Head of caudate nucleus (tissue), 42 donors: ENCODE measurements at places on chromosomes 5 and 9.
A peak's percentile ranks its signal among the peaks of the same experiment; 100 is the strongest.

- DNase-seq = no peak
Observed at GRCh38 chr5:66144834-66145390, 812 bp downstream of the SREK1 start.

DNA sequence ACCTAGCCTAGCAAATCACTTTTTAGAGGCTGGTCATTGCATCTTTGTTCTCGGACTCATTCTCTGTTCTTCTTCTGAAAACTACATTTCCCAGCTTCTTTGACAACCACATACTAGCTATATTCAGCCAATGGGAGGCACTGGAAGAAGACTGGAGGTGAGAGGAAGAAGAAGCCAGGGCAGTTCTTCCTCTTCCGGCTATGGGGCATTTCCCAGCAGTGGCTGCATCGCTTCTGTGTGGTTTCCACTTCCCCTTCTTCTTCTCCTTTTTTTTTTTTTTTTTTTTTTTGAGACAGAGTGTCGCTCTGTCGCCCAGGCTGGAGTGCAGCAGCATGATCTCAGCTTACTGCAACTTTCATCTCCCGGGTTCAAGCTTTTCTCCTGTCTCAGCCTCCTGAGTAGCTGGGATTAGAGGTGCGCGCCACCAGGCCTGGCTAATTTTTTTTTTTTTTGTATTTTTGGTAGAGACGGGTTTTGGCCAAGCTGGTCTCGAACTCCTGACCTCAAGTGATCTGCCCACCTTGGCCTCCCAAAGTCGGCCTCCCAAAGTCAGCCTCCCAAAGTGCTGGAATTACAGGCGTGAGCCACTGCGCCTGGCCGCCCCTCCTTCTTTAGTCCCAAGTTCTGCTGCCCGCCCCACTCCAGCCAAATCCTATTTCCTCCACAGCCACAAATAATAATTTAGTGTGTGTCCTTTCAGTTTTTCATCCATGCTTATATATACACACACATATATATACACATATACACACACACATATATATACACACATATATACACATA lies 6.9 kb upstream of the UBAP1 start:
- DNase-seq = no peak

GRCh38 chr5:171392585-171393159 lies 5.0 kb downstream of the NPM1 start:
- no peak for DNase-seq

DNA sequence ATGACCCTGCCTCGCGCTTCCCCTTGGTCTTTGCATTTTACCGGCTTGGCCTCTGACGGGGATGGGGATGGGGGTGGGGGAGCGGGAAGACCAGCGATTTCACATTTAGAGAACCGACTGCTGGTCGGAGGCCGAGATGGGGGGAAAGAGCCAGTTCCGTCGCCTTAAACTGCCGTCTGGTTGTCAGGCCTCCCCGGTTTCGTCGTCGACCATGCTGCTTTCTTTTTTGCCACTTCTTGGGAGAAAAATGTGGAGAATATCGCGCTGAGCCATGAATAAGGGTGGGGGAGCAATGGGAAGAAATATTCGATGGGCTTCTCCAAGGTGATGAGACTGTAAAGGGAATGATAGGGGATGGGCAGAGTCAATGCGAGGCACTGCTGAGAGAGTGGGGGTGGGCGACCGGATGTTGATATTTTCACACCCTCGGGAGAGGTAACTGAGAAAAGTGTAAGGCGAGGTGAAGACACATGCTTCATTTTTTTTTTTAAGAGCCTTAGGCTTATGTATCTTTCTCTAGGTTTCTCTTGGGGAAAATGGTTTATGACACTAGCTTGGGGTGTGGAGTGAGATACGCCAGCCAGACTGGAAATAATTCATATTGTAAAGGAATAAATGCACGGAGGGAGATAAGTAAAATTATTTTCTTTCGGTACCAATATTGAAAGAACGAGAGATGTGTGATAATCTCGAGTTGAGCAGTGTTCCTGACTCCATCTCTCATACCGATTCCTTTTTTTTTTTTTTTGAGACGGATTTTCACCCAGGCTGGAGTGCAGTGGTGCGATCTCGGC lies 1.1 kb downstream of the KIF2A start:
- peak; percentile 43 for DNase-seq

DNA sequence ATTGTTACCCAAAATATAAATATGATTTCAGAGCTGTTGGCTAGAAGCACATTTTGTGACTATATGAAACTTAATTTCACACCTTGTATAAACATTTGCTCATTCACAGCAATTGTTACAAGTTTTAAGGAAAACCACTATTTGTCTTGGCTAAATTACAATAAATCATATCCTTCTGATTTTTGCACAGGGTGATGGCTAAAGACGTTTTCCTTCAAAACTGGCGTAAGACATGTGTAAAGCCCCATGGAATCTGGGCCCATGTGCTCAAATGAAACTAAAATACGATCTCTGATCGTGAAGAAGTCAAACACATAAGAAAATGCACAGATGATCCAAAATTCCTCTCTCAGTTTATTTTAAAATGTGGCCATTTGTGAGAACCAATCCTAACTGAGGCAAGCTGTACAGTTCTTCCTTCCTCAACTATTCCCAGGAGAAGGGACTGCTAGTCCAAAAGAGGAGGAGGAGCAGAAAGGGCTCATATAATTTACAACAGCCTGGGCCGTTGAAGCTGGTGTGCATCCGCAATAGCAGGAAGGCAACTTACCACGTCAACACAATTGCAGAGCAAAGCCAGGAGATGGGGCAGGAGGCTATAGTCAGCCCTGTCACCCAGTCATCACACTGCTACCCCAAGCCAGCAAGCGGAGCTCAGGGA lies 98.4 kb downstream of the MED27 start:
- DNase-seq = no peak

- no peak for DNase-seq
Observed at GRCh38 chr9:27765266-27766072, 192.2 kb upstream of the C9orf72 start.

GRCh38 chr9:91992461-91993041 lies 42.5 kb upstream of the ROR2 start:
- no peak for DNase-seq
